PC-9 (cell line): ENCODE measurements at places on chromosomes 5 and 9.

- DNase-seq, result no peak
Observed at GRCh38 chr5:53874409-53874808, 314.0 kb downstream of the NDUFS4 start.

DNA sequence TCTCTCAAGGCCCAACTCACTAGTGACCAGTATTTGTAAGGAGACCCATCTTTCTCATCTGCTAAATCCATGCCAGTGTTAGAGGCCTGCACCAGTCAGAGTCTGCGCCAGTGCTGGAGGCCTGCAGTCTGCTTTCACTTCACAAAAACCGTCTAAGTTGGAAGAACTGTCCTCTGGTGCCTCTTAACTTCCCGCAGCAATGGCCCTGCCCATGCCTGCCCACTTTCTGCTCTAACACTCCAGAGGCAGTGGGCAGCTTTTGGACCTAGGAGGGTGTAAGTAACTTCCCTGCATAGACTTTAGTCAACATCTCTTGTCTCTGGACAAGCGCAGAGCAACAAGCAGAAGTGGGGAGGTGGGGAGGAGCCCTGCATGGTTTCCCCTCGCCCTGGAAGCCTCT lies 152.9 kb downstream of the AUH start:
- DNase-seq, result no peak

- no peak for DNase-seq
Observed at GRCh38 chr9:131406563-131407436, 12.9 kb downstream of the PRRC2B start.

- no peak for DNase-seq
Observed at GRCh38 chr9:91864380-91864779, 85.6 kb downstream of the ROR2 start.

- peak; percentile 49 for DNase-seq
Observed at GRCh38 chr5:30099634-30100033, 1093.9 kb upstream of the CDH6 start.

DNA sequence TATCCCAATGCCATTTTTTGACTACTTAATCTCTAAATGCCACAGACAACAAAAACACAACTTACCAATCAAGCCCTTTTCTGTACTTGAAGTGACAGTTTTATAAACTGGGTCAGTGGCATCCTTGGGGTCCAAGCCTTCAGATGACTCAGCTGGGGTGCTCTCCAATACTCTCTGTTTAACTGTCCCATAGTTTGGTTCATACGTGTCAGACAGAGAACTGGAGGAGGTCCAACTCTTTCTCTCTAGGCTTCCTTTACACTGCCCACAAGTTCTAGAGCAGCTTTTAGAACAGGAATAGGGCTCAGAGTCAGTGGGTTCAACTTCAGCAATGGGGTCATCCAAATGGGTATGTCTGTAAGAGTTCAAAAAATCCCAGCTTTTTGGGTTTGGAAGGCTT lies 166.9 kb downstream of the CDC42SE2 start:
- no peak for DNase-seq

GRCh38 chr5:179973391-179973790 lies 65.7 kb upstream of the TBC1D9B start:
- DNase-seq, result no peak

DNA sequence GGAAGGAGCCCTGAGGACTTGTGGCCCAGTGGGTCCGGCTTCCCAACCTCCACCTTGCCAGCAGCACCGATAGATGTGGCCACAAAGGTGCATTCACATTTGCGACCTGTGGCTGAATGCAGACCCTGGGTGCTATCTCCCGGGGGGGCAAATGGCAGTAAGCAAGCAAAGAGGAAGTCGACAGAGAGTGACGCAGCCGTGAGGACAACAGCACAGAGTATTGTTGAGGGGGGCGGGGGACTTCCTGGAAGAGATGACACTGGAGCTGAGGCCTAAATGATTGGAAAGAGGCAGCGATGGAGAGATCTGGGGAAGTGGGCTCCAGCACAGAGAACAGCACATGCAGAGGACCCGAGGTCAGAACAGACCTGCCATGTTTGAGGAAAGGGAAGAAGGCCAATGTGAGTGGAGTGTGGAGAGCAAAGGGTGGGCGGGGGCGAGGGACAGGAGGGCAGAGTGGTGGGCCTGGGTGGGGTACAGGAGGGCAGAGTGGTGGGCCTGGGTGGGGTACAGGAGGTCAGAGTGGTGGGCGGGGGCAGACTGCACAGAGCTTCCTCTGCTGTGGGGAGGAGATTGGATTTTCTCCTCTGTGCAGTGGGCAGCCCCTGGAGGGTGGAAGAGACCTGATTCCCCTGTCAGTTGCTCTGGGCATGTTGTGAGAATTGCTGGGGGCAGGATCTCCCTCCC lies 42.6 kb downstream of the ADAMTS2 start:
- DNase-seq, result no peak

DNA sequence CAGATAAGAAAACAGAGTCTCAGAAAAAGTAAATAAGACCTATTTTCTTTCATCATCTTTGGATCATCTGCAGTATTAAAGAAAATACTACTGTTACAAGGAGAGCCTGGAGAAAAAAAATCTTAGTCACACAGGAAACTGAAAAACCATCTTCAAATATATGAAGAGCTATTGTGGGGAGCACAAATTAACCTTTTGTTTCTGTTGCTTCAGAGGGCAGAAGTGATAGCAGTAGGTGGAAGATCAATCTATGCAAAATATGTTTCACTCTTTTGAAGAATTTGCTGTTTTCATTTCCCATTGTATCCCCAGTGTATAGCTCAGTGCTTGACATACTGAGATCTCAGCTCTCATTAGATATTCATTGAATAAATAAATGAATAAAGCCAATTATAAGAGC lies 13.1 kb upstream of the CEMIP2 start:
- no peak for DNase-seq

DNA sequence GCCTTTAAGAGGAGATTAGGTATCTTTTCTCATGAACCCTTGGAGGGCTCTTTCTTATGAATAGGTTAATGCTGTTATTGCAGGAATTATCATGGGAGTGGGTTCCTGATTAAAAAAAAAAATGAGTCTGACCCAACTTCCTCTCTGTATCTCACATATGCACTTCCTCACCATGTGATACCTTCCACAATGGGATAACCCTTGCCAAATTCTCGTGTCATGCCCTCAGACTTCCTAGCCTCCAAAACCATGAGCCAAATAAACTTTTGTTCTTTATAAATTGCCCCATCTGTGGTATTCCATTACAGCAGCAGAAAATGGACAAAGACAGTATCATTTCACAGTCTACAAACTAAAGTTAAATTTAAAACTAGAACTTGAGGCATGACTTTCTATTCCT lies 1.0 kb downstream of the OR1B1 start:
- no peak for DNase-seq

DNA sequence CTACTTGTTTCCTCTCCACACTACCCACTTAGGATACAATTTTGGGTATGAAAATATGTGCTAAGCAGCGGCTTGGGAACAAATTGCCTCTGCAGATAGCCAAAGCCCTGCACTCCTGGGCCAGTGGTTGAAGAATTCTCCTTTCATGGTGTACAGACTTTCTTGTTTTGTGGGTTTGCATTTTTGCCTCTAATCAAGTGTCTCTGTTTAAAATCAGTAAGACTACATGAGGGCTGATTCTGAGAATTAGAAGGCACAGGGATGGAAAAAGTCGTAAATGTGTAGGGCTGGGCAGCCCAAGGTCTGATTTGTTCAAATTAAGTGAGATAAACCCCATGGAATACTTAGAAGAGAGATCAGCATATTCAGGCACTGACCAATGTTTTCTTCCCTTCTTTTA lies 103.7 kb upstream of the CD180 start:
- no peak for DNase-seq

GRCh38 chr5:175894271-175894670 lies 22.9 kb downstream of the CPLX2 start:
- DNase-seq, result no peak

- DNase-seq, result no peak
Observed at GRCh38 chr9:132168347-132168746, 6.5 kb downstream of the NTNG2 start.

DNA sequence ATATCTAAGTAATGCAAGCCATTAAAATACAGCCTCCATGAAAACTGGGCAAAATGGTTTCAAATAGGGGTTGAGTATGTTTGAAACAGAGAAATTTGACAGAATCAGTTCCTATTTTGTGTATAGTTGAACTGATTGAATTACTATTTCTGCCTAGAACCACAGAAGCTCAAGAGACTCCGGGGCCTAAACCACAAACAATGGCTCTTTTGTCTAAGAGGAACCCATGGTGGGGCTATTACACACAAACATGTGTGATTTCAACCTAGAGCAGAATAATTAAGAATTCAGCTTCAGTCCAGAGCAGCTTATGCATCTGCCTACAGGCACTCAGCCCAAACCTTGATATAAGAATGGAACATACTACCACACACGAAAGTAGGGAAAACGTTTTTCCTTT lies 171.2 kb upstream of the MPDZ start:
- DNase-seq, result no peak

DNA sequence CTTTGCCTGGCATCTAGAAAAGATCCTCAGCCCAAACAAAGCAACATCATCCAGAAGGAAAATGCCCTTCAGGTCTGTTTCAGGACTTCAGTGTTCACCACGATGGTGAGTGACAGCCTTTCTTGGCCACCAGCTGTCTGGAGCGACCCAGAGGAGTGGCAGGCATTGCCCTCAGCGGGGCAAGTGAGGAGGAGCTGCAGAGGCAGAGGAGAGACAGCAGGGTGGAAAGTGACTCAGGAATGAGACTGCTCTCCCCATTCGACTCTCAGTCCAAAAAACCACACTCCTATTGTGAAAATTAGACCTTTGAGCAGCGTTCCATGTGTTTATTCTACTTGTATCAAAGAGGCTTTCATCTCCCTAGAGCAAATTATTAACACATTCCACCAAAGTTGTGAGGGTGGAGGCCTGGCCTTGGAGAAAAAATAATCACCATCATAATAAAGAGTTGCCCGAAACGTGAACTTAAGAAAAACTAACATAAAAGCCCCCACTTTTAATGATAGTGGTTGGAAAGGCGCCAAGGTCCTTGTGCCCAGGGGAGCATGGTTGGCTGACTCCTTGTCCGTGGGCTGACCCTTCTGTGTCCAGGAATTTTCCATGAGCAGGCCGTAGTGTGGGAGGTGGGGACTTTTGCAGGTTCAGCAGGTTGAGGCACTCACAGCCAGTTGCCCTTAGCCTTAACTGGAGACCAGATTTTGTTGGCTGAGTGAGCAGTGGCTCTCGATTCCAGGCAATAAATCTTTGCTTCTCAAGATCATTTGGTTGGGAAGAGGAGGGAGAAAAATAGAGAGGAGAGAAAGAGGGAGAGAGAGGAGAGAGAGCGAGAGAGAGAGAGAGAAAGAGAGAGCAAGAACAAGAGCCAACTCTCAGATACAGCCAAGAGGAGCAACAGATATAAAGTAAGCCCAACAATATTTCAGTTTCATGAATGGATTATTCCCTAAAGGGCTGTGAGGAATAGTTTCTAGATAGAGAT lies 125.9 kb upstream of the ANKRD55 start:
- peak; percentile 91 for DNase-seq

DNA sequence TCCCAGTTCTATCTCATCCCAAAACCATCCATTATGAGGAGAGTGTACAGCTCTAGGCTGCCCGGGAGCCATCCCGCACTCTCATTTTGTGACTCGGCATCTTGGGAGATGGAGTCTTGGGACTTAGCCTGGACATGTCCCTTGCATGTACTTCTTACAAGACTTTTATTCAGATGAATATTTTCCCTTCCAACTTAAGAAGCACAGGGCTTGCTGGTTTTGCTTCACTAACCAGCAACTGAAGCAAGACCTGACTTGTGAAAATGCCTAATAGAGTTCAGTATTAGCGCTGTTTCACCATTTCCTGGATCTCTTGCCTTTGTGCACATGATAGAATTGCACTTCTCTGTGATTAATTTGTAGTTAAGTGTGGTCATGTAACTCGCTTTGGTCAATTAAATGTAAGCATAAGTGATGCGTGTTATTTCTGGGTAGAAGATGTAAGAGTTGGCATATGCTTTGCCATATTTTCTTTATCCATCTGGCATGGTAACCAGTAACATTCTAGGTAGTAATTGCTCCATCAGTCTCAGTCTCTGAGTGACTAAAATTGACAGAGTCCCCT lies 55.8 kb downstream of the PDCD1LG2 start:
- DNase-seq, result no peak

GRCh38 chr5:135433681-135434426 lies 13.3 kb downstream of the DCANP1 start:
- DNase-seq, result no peak

DNA sequence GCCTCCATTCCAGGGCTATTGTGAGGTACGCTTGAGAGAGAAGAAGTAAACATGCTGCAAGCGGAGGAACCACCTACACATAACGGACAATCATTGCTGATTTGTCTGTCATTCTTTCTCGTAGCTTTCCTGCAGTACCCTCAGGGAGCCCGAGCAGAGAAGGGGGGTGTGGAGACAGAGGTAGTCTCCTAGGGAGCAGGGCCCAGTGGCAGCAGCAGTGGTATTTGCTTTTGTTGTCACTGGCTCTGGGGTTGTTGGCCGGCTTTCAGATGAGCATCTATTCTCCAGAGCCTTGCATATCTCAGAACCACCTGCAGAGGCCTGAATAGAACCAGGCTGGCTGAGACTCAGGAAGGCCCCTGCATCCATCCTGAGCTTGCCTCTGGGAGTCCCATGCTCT lies 19.9 kb downstream of the ENHO start:
- DNase-seq, result no peak

DNA sequence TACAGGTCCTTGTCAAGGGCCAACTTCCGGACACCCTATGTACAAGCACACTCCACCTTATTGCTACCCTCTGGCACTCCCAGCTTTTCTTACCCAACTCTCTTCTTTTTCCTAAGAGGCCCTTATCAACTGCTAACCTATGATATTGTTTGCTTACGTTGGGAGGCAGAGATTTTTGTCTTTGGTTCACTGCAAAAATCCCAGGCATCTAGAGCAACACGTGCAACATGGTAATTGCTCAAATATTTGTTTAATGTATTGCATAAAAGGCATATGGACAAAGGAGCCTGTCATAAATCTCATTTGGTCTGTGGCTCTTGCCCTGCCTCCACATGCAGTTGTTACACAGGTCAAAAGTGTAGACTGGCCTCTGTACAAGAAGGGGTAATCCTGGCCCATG lies 35.8 kb upstream of the ATP10B start:
- peak; percentile 54 for DNase-seq

- DNase-seq, result no peak
Observed at GRCh38 chr9:103734471-103734870, 359.6 kb upstream of the SMC2 start.

- DNase-seq, result no peak
Observed at GRCh38 chr9:95766906-95767305, 108.6 kb upstream of the ERCC6L2 start.

- peak; percentile 58 for DNase-seq
Observed at GRCh38 chr5:72956324-72957140, 691 bp downstream of the FCHO2 start.

DNA sequence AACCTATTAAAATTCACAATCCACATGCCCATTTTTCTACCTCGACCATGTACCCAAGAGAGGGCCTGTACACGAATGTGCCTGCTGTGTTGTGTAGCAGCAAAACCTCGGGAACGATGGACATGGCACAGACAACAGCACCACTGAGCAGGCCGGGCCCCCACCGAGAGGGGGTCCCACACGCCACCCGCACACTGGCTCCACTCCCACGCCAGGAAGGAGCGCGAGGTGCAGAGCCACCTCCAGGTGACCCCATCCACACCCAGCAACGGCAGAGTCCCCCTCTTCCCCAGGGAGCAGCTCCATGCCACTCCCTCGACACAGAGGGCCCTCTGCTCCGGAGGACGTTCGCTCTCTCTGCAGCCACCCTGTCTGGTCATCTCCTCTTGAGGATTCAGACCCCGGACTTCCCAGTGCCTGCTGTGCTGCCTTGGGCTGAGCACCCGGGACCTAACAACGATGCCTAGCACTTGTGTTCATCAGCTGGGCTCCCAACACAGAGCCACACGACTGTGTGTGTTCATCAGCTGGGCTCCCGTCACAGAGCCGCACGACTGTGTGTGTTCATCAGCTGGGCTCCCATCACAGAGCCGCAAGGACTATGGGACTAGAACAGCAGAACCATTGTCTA lies 25.3 kb upstream of the ADAMTS2 start:
- DNase-seq, result no peak
